Uterine smooth muscle cell (primary cell): ENCODE measurements at places on chromosomes 2 and 18. TPM values are rescaled to one million over a fixed set of nuclear protein-coding genes. Genes with fewer than 3 reads are reported as not detected.

The UGT1A9 gene
- total RNA-seq = not detected in 2 replicates

The CHN1 gene
- total RNA-seq = 5.4 and 10.8 TPM in 2 replicates

The CAD gene
- total RNA-seq = 45.9 and 57.2 TPM in 2 replicates

The ALKAL2 gene
- not detected in 2 replicates for total RNA-seq

The REG3G gene
- total RNA-seq = not detected in 2 replicates

The FOXD4L1 gene
- total RNA-seq = 0.12 TPM in 1 of 2 replicates, not detected in the other

The LBX2 gene
- 1.4 and 2.0 TPM in 2 replicates for total RNA-seq

The MAL gene
- not detected in 2 replicates for total RNA-seq

The SNORC gene
- 0.44 and 1.2 TPM in 2 replicates for total RNA-seq

The TYMS gene
- 18.0 and 49.2 TPM in 2 replicates for total RNA-seq

The IGFBP2 gene
- total RNA-seq = 119 and 136 TPM in 2 replicates

The AMER3 gene
- not detected in 2 replicates for total RNA-seq

The STPG4 gene
- total RNA-seq = 0.12 and 0.44 TPM in 2 replicates

The NAT8 gene
- not detected in 2 replicates for total RNA-seq

The PLGLB2 gene
- total RNA-seq = 0.33 and 2.1 TPM in 2 replicates

The HS1BP3 gene
- total RNA-seq = 35.6 and 49.5 TPM in 2 replicates
